Fibroblast of skin of abdomen (primary cell): ENCODE measurements at places on chromosomes 12 and 14.

DNA sequence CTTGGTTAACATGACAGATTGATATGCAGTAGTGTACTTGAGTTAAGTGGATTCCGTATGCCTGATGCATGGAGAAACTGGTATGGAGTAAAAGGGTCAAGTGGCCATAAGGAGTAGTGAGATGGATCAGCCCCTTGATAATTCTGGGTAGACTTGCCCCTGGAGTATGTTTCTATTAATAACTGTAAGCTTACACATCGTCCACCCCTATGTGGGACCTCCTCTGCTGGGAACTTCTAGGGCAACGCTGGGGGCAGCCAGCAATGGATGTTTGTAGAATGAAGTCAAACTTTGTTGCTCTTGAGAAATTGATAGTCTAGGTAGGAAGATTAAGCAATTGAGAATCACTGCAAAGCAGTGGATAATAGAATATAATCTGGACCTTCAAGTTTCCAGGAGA lies 3.5 kb downstream of the C12orf75 start:
- DNase-seq, result peak; percentile 81

- DNase-seq, result no peak
These were observed 49.2 kb downstream of the FBXL14 start for GRCh38 chr12:1544996-1545700.

DNA sequence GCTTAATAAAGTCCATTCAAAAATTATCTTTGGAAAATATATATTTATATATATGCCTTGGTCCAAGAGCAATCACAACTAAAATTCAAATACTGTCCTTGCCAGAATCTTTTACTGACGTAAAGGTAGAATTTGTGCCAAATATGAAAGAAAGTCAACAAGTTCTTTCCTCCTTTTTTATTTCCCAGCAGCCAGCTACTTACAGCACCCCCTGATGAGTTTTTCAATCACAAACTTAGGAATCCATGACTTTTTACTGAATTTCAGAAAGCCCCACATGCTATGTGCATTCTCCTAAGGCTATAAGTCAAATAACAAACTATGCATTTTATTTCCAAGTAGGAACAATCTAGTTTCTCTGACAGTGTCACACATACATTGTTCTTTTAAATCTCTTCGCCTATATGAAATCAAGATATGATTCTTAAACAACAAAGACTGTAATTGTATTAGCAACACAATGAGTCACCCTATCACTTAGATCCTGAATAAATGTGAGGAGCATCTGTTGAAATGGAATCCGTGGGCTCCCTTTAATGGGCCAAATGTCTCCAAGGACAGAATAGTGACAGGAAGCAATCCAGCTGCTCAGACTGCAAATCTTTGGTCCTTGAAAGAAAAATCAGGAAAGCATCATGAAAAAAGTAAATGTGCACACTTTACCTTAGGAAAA lies 271.4 kb downstream of the DUSP6 start:
- peak; percentile 15 for DNase-seq

DNA sequence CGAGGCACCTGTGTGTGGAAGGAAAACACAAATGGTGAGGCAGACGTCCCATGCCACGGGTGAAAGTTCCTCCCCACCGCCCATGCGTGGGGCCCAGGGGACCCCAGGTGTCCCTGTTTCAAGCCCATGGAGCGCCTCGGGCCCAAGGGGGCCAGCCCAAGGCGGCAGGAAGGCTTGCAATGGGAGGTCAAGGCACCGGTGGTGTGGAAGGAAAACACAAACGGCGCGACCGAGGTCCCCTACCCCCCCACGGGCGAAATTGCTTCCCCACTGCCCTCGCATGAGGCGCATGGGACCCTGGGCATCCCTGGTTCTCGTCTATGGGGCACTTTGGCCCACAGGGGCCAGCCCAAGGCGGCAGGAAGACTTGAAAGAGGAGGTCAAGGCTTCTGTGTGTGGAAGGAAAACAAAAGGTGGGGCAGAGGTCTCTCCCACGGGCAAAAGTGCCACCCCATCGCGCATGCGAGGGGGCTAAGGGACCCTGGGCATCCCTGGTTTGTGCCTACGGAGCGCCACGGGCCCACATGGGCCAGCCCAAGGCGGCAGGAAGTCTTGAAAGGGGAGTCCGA lies 379.4 kb downstream of the ALG10 start:
- no peak for DNase-seq

GRCh38 chr14:97571866-97572555 lies 774.8 kb downstream of the VRK1 start:
- no peak for DNase-seq

- peak; percentile 42 for DNase-seq
These were observed 57.1 kb downstream of the ZDHHC17 start for GRCh38 chr12:76820888-76821482.

DNA sequence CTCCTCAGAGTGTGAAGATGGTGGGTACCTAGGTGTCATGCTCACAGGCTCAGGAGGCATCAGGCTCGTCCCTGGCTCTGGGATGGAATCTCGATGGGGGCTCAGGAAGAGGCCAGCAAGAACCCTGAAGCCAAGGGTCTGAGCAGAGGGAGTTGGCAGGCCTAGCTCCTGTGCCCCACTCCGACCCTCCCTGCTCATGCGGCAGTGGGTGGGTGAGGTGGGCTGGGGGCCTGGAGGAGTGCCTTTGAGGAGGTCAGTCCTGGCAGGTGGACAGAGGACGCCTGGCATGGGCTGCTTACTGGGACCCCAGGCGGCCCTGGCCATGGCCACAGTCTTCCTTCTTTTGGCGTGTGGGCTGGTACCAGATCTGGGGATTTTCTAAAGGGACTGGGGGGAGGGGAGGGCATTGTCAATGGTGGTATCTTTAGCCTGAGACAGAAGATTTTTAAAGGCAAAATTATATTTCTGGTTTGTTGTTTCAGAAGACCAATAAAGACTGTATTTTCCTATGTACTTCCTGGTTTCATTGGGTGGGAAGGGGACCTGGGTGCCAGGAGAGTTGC lies 16.0 kb downstream of the LRTM2 start:
- no peak for DNase-seq

DNA sequence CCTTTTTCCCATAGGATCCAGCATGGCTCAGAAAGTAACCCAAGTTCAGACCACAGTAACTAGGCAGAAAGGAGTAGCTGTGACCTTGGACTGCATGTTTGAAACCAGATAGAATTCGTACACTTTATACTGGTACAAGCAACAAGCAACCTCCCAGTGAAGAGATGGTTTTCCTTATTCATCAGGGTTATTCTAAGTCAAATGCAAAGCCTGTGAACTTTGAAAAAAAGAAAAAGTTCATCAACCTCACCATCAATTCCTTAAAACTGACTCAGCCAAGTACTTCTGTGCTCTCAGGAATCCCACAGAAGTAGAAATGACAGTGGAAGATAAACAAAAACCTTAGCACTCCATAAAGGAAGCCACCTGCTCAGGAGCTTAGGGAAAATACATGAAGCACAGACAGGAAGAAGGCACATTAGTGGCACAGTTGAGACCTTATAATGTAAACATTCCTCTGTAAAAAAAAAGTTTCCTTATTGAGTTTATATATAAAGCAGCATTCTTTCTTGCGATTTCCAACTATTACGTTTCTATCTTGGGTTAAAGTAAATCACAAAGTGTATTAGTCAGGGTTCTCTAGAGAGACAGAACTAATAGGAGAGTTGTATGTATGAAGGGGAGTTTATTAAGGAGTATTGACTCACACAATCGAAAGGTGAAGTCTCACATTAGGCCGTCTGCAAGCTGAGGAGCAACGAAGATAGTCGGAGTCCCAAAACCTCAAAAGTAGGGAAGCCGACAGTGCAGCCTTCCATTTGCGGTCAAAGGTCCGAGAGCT lies 398.4 kb downstream of the DAD1 start:
- peak; percentile 69 for DNase-seq

- peak; percentile 30 for DNase-seq
These were observed 183.3 kb upstream of the KRR1 start for GRCh38 chr12:75694534-75695268.

GRCh38 chr12:121048442-121048841 lies 9.4 kb upstream of the OASL start:
- no peak for DNase-seq

- no peak for DNase-seq
These were observed 40.7 kb downstream of the PPFIBP1 start for GRCh38 chr12:27564612-27565213.

DNA sequence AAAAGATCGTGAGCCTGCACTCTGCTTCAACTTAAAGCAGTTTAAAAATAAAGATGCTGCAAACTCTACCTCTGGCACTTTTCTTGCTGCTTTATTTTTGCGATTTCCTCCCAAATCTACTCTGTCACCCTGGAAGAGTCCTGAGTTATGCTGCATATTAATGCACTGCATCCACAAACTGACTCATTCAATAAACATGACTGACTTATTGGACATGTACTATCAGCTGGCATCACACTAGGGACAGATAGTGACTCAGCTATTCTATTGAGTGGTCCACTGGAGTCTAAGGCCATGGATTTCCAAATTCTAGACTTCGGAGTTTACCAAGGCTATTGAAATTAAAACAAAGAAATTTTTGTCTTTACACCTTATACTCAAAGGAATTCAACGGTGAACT lies 90.7 kb upstream of the PTPRR start:
- DNase-seq, result peak; percentile 45

DNA sequence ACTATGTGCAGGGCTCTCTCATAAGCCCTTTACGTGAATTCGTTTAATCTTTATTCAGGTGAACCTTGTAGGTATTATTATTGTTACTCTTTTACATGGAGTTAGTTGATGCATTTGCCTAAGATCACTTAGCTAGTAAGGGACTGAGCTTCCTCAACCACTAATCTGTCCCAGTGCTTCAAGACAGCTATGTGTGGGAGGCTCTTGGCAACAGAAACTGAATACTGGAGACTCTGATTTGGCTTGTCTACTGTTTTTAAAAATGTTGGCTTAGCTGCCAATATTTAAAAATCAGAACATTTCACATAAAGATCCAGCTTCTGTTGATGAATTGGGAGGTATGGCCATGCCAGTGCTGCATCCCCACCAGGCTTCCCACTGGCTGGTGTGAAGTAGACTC lies 6.8 kb downstream of the KNTC1 start:
- no peak for DNase-seq

- DNase-seq, result no peak
These were observed 31.2 kb downstream of the GSC start for GRCh38 chr14:94738751-94739150.

GRCh38 chr12:87807086-87807485 lies 222.1 kb downstream of the C12orf50 start:
- DNase-seq, result no peak

GRCh38 chr12:673849-674248 lies 10.6 kb upstream of the NINJ2 start:
- no peak for DNase-seq

DNA sequence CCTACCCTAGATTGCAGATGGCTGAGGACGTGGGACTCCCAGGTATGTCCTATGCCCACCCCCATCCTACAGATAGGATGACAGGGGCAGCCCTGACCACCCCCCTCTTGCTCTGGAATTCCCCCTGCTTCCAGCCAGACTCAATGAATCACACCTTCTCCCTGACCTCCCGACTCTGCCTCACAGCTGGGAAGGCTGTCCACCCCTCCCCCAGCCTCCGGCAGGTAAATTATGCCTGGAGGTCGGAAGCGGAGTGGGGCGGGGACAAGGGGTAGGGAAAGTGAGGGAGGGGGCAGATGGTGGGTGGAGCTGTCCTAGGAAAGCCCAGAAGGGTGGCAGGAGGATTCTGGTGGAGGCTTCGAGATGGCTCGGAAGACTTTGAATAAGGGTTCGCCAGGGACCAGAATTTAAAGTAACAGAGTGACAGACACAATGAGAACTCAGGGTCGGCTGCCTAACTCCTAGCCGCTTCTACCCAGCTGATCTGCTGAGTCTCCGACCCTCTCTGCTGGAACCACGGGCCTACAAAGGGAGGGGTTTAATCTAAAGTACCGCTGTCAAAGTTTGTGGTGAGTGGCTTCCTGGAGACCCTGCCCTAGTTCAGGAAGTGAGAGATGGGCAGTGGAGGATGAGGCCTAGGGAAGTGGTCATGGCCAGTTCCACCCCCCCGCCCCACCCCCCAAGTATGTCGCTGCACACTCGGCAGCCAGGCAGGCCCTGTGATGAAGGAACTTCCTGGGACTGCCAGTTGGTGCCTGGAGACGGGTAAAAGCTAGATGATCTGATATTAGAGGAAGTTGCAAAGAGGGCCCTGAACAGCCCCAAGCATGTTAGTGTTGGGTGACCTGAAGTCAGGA lies 4.2 kb downstream of the PLEKHG3 start:
- peak; percentile 37 for DNase-seq
